ENCODE measurements at places on chromosomes 1 and 21. TPM values are rescaled to one million over a fixed set of nuclear protein-coding genes. Genes with fewer than 3 reads are reported as not detected.

DNA sequence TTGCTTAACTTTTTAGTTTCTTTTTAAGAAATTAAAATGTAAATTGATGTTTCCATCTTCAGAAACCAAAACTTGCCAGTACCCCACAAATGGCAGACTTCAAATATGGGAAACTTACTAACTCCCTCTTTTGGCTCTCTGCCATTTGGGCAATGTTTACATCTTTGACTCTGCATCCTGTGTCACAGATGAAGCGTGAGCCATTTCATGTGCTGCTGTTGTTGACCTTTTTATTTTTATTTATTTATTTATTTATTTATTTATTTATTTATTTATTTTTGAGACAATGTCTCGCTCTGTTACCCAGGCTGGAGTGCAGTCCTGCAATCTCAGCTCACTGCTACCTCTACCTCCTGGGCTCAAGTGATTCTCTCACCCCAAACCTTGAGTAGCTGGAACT lies 16.0 kb upstream of the COG2 start:
- no peak for DNase-seq

DNA sequence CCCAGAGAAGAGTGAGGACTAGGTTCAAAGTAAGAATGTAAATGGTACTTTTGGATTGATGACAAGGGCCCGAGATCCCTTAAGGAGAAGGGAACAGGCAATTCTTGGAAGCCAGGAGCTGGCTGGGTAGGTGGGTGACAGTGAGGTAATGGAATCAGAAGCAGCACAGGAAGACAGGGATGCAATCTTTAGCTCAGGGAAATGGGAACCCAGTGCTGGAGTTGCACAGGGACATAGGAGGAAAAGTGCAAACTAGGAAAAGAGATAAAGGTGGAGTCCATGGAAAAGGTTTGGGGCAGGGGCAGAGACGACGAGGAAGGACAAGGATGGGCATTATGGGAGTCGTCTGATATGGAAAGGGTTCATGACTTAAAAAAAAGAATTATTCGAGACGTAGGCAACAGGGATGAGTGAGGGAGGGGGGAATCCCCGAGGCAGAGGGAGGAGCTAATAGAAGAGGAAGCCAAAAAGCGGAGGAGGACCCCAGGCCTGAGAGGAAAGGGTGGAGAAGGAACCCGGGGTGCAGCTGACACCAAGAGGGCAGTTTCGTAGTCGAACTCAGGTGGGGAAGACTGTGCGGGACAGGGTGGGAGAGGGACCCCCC lies 495 bp downstream of the PI4KB start:
- DNase-seq = no peak

DNA sequence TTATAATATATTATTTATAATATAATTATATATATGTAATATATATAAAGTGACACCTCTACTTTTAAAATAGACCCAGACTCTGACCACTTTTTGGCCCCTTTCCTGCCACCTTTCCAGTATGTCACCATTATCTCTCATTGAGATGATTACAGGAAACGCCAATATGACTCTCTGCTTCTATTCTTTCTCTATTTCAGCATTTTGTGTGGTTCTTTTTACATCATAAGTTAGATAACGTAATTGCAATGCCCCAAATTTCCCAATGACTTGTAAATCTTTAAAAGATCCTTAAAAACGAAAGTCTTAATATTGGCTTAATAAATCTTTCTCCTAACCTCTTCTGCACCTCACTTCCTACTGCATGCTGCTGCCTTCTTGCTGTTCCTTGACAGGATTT lies 8.1 kb upstream of the GBP5 start:
- DNase-seq = no peak

DNA sequence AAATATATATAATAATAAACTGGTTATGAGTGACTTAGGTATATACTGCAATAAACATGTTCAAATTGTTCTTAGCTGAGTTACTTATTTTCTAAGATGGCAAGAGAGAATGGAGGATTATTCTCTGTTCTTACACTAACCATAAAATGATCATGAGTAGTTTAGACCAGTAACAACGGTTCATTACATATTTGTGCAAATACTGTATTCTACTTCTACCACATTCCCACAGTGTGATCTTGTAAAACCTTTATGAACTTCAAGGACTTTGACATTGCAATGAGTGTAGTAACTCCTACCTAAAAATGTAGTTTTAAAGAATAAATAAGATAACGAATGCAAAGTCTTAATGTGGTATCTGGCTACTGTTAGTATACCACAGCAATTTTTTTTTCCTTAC lies 353.7 kb upstream of the NCAM2 start:
- DNase-seq = no peak

DNA sequence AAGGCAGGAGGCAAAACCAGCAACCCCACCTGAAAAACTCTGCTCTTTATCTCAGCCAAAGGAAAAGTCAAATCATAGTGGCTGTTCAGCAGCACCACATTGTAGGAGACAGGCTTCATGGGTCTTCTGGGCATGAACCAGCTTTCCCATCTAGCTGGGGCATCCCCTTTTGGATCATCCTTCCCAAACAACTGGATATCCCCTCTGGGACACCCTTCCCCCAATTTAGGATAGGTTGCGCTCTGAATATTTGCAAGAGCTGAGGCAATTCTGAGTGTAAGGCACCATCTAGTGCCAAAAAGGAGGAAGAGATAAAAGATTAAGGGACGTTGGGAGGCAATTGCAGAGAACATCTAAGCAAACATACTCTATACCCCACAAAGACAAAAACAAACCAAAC lies 295.8 kb downstream of the MATN1 start:
- DNase-seq = no peak

- DNase-seq = no peak
Observed at GRCh38 chr1:171788696-171789095, 7.2 kb downstream of the METTL13 start.

- peak; percentile 87 for DNase-seq
Observed at GRCh38 chr1:171645553-171646248, 6.8 kb downstream of the MYOC start.

DNA sequence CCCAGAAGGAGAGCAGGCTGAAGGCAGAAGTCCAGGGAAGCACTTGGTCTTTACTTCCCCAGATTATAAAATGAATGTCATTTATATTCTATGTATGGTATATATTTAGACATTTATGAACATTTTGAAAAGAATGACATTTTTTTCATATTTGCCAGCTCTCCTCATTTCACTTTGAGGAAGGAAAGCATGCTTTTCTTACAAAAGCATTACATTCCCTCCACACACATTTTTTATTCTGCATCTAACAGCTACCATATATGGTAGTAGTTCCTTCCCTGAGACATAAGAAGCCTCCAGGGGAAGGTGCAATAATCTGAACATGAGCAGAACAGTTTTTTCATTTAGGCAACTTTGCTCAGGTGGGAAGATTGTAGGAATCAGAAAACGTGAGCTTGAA lies 94.0 kb downstream of the LRRC7 start:
- DNase-seq = no peak

GRCh38 chr1:7371926-7372325 lies 399.2 kb upstream of the VAMP3 start:
- no peak for DNase-seq

DNA sequence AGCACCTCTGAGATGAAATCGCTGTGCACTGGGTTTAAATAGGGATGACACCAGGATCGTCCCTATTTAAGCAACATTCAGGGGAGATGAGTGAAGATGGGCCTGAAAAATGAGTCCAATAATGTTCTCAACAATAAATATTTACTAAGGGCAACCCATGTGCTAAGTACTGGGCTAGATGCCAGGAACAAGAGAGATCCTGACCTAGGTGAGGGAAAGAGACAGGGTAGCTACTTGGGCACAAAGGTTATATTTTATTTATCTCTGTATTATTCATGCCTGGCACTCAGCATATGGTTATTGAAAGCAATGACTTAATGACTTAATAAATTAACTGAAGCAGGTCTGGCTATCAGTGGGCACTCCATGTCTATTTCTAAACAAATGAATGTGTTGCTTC lies 27.4 kb upstream of the AVPR1B start:
- DNase-seq = no peak

GRCh38 chr1:226428791-226429461 lies 21.0 kb upstream of the PARP1 start:
- no peak for DNase-seq

DNA sequence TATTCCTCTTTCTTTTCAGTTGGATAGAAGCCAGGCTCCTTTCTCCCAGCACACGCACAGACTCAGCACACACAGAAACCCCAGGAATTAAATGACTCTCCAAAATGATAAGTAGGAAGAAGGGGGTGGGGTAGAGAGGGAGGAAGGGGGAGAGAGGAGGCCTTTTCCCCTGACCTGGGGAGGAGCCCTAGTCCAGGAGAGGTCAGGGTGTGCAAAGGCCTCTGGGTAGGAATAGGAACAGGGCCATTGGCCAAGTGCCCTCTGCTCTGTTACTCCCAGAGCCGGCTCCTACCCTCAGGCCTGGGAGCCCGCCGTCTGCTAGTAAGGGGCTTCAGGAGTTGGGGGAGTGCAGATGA lies 35.6 kb upstream of the PUM1 start:
- DNase-seq = peak; percentile 87

- DNase-seq = no peak
Observed at GRCh38 chr1:6414881-6415626, 4.7 kb downstream of the HES2 start.

- no peak for DNase-seq
Observed at GRCh38 chr1:234069760-234070159, 165.3 kb downstream of the SLC35F3 start.

- DNase-seq = no peak
Observed at GRCh38 chr1:39116116-39116607, 88.3 kb upstream of the MACF1 start.

GRCh38 chr21:36945496-36946138 lies 20.9 kb downstream of the HLCS start:
- no peak for DNase-seq

- DNase-seq = no peak
Observed at GRCh38 chr21:15034126-15034853, 30.5 kb downstream of the NRIP1 start.

- no peak for DNase-seq
Observed at GRCh38 chr1:34850382-34850781, 9.2 kb downstream of the SMIM12 start.

DNA sequence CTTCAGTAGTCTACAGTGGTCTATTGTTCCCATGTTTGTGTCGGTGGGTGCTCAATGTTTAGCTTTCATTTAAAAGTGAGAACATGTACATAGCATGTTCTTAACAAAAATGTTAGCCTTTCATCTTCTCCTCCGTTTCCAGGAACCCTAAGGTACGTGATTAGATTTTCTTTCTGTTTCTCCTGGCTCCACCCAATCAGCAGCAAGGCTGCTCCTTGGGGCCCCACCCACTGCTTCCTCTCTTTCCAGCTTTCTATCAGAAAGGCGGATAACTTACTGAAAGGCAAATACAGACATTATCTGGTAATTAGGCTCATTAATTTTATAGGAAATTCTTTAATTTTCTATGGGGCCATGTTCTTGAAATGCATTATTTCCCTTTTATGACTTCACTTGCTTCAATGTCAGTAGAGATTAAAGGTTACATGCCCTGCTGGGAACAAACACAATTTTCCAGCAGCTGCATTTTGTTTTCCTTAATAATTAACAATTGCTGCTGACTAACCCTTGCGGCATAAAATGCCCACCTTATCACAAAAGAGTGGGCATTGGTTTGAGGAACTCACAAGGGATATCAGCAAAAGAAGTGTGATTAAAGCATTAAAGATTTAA lies 324.9 kb upstream of the SNX7 start:
- no peak for DNase-seq

DNA sequence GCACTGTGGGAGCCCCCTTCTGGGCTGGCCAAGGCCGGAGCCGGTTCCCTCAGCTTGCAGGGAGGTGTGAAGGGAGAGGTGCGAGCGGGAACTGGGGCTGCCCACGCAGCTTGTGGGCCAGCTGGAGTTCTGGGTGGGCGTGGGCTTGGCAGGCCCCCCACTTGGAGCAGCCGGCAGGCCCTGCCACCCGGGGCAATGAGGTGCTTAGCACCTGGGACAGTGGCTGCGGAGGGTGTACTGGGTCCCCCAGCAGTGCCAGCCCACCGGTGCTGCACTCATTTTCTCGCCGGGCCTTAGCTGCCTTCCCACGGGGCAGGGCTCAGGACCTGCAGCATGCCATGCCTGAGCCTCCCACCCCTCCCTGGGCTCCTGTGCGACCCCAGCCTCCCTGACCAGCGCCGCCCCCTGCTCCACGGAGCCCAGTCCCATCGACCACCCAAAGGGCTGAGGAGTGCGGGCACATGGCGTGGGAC lies 11.6 kb downstream of the SCYL3 start:
- DNase-seq = no peak

GRCh38 chr1:168509210-168509609 lies 34.6 kb downstream of the XCL2 start:
- no peak for DNase-seq

DNA sequence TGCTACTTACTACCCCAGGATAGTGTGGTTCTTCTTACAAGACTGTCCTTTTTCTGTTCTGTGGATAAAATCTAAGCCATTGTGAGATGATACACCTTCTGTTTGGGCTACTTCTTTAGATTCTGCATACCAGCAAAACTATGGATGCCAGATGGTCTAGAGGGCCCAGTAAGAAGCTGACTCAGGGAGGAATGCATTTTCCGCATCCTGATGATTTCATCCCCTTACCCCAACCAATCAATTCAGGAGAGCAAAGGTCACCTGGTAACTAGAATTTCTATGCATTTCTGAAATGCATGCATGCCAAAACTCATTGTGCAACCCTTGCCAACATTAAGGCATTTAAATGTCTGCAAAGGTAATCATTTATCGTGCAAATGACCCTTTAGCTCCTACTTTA lies 285.7 kb upstream of the ZP4 start:
- no peak for DNase-seq

DNA sequence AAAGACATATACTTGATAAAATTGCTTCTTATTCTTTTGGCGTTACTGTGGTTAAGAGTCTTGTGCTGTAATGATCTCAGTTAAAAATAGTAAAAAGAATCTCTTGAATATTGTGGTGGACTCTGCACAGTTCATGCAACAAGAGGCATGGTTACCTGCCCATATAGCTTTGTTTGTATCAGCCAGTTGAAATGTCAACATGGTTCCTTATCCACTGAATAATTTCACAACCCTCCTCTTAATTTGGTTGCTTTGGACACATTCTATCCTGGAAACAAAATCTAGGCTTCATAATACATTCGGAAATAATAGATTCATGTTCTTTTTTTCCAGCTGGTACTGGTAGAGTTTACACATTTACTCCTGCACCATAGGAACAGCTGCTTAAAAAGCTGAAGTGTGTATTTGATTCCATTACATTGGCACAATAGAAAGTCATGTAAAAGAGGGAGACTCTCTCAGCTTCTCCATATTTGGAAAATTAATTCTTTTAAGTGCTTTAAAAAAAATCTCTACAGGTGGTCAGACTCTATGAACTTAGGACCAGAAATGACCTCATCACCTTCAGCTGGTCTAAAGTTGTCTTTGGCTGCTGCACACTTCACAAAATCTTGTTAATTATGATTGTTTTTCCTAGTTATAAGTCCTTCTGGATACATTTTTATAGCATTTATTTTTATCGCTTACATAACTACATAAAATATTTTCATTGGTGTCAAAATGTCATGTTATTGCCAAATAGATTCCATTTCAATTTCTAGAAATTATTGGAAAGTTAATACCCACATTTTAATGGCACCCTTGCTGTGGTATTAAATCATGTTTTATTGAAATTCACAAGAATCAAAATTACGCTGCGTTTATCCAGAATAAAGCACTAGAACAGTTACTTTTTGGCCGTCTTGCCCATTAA lies 100.2 kb downstream of the LTN1 start:
- DNase-seq = no peak

GRCh38 chr1:171600862-171601261 lies 21.2 kb upstream of the MYOCOS start:
- no peak for DNase-seq

Gene ADAMTS5
- total RNA-seq = 0.48 TPM

Gene C1orf210
- total RNA-seq = 2.6 TPM

Gene AZIN2
- total RNA-seq = 0.55 TPM

Gene RNU1-4
- 1,159 TPM for total RNA-seq

Gene F13B
- 42.2 TPM for total RNA-seq
